ENCODE measurements at places on chromosomes 1 and 21.

GRCh38 chr1:198678301-198678836 is 39.5 kb downstream of the PTPRC start:
- no peak for DNase-seq

DNA sequence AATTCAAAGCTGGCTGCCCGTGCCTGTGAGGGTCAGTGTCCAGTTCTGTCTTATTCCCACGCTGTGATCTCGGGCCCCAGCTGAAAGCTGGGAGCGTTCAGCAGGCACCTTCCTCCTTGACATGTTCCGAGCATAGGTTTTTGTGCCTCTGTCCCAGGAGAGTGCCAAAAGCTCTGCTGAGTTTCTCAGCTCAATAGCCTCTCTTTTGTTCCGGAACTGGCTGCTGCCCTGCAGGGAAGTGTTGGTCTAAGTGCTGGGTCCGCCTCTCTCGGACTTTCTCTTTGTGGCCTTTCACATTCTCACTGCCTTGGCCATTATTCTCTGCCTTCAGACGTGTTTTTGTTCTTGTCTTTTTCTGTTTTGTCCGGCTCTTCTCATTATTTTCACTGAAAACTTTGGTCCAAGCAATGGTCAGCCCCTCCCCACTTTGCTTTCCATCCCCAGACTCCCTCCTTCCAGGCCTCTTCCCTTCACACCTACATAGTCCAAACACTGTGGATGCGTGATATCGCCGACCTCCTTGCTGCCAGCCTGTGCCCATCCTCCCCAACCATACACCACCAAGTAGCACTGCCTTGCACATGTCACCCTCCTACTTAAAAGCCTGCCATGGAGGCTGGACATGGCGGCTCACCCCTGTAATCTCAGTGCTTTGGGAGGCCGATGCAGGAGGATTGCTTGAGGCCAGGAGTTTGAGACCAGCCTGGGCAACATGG is 233.8 kb downstream of the RHOU start:
- no peak for DNase-seq

GRCh38 chr21:15272171-15272570 is 207.4 kb upstream of the NRIP1 start:
- DNase-seq, result no peak

- DNase-seq, result no peak
These were observed 43.9 kb upstream of the CNN3 start for GRCh38 chr1:94970783-94971182.

DNA sequence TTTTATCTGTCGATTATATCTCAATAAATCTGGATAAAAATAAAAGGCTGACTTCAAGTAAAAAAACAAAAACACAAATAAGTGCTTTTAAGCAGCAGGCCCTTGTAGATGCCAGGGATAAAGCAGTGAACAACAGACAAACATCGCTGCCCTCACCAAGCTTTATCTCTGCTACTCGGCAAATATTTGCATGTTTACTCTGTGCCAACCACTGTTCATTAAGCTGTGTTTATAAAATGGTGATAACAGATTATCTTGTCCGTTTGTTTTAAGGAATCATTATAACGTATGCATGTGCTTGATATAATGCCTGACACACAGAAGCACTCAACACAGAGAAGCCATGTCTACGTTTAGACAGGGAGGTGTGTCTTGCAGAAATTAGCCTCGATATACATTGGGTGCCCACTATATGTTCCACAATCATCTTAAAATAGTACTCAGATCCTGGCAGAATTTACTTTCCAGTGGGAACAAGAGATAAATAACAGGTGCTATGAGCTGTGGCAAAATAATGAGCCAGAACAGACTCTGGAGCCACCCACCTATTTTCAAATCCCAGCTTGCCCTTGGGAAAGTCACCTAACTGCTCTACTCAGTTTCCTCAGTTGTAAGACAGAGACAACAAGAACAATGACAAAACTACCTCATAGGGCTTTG is 47.2 kb downstream of the TRIT1 start:
- no peak for DNase-seq

GRCh38 chr1:58432851-58433668 is 113.5 kb downstream of the OMA1 start:
- DNase-seq, result no peak

DNA sequence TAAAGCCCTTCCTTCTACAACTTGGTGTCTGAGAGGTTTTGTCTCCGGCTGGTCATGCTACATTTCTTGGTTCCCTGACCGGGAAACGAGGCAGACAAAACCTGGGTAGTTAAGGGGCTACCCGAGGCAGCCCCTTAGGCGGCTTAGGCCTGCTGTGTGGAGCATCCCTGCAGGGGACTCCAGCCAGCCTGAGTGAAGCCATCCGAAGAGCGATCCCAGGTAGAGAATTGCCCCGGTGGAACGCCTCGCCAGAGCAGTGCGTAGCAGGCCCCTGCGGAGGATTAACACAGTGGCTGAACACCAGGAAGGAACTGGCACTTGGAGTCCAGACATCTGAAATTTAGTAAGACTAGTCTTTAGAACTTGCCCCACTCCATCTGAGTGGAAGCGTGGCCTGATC is 21.2 kb upstream of the MYOCOS start:
- no peak for DNase-seq

- DNase-seq, result no peak
These were observed 124.1 kb upstream of the AJAP1 start for GRCh38 chr1:4530166-4530785.

- no peak for DNase-seq
These were observed 34.5 kb downstream of the CACNA1S start for GRCh38 chr1:201077736-201078135.

- DNase-seq, result no peak
These were observed 561.6 kb downstream of the PLA2G4A start for GRCh38 chr1:187390215-187390818.

GRCh38 chr1:102821707-102822106 is 286.6 kb downstream of the COL11A1 start:
- no peak for DNase-seq

- no peak for DNase-seq
These were observed 43.5 kb downstream of the DPYD start for GRCh38 chr1:97877307-97877706.

GRCh38 chr1:26913754-26914619 is at the start of gene NR0B2:
Gene NR0B2, minus strand, starts transcription at chr1:26913975. Its CDS starts 35 bp downstream, at chr1:26913940.
- DNase-seq, result no peak

DNA sequence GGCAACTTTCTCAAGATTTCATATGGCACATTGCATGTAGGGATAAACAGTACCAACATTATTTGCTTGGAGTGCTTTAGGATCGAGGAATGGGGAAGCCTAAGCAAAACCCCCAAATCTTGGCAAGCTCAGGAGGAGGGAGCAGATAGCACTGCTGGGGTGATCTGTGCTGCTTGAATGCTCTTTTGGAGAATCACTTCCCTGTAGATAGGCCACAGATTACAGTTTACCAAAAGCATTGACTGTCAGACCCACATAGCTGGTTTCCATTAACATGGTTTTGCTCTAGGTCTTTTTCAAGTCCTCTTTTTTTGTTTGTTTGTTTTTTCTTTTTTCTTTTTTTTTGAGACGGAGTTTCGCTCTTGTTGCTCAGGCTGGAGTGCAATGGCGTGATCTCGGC is 36.8 kb downstream of the OR13G1 start:
- DNase-seq, result no peak

DNA sequence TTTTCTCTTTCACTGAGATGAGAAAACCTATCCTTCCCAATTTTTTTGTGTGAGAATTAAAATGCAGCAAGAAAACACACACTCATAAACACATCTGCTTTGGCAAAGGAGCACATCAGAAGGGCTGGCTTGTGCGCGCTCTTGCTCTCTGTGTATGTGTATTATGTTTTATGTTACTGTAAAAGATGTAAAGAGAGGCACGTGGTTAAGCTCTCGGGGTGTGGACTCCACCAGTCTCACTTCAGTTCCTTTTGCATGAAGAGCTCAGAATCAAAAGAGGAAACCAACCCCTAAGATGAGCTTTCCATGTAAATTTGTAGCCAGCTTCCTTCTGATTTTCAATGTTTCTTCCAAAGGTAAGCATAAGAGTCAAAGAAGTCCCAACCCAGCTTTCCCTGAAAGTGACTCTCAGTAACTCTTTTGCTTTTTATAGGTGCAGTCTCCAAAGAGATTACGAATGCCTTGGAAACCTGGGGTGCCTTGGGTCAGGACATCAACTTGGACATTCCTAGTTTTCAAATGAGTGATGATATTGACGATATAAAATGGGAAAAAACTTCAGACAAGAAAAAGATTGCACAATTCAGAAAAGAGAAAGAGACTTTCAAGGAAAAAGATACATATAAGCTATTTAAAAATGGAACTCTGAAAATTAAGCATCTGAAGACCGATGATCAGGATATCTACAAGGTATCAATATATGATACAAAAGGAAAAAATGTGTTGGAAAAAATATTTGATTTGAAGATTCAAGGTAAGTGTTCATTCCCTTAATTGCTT is at the start of gene CD2:
CD2 (plus strand) TSS at position 233 of the 780 bp plus-strand sequence; CDS start at position 296, 63 bp downstream.
- DNase-seq, result no peak

GRCh38 chr21:25464275-25464674 is 143.0 kb downstream of the MRPL39 start:
- no peak for DNase-seq

DNA sequence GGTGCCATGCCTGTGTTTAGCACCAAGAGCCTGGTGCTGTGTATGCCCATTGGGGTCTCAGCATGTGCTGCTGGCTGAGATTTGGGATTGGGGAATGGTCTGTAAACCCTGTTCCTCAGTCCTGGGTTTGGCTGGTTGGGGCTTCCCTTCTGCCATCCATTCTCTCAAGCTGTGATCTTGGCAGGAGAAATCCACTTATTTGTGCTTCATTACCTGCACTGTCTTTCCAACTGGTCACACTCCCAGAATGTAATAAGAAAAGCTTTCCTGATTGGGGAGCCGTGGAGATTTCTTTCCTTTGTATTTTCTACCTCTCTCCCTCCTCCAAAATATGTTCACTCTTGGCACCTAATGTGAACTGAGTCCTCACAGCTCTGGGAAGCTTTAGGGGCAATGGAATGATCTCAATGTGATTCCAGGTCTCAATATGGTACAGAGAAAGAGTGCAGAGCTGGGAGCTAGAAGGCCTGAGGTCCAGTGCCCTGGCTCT is 23.0 kb upstream of the KCNA10 start:
- no peak for DNase-seq

DNA sequence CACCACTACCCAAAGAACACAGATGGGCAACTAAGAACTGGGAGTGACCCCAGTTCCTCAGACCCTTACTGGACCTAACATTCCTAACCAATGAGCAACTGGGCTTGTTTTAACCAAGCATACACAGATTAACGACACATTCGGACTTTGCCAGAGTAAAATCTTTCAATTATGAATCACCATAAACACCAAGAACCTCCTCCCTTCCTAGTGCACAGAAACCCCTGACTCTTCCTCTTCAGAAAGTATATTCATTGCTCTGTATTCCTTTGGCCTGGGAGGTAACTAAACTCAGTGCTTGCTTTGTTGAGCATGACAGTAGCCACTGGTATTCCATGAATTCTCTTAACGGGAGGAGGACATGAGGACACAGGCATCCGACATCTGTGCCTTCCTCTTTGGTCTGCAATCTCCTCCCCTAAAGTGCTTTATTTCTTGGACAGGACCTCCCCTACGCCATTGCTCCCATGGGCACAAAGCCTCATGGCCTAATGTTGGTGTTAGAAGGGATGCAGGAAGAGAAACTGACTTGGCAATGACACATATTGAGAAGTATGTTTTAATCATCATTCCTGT is 42.7 kb downstream of the SEC16B start:
- DNase-seq, result no peak

DNA sequence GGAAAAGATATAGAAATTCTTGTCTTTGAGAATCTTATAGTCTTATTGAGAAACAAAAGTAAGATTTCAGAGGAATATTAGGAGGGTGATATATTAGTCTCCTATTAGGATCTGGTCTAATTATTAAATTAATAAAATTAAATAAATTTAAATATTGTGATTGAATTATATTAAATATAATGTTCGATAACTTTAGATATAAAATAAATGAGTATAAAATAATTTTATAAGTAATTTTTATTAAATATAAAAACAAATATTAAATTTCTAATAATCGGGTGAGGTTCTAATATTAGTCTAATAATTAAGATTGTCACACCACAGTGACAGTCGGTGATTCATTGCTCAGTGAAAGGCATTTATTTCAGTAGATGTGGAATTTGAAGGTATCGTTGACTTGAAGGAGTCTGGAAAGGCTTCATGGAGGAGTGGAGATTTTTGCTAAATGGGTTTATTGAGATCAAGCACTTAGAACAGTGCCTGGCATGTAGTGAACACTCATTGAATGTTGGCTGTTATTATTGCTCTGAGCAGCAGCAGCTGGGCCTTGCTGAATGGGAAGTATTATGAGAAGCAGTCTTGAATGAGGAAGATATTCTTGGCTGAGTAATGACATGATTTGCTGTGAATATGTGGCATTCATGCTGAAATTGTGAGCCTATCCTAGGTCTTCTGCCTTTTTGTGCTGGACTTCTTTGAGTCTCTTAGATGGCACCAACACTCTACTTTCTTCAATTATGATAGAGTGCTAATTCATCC is 74.6 kb downstream of the USP25 start:
- DNase-seq, result no peak

DNA sequence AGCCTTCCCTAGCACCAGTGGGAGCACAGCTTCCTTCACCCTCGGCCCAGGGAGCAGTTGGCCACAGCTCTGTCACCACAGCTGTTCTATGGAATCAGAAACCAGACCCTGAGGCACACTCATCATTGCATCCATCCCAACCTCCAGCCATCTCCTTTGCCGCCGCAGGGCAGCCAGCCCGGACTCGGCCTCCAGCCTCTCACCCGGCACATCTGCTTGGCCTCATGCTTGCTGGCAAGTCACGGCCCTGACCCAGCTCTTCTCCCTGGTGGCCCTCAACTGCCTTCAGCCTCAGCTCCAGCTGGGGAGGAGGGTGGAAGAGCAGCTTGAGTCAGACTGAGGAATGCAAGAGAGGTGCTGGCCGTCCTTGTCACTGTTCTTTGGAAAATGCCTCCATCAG is 59.8 kb downstream of the TOR1AIP2 start:
- no peak for DNase-seq

DNA sequence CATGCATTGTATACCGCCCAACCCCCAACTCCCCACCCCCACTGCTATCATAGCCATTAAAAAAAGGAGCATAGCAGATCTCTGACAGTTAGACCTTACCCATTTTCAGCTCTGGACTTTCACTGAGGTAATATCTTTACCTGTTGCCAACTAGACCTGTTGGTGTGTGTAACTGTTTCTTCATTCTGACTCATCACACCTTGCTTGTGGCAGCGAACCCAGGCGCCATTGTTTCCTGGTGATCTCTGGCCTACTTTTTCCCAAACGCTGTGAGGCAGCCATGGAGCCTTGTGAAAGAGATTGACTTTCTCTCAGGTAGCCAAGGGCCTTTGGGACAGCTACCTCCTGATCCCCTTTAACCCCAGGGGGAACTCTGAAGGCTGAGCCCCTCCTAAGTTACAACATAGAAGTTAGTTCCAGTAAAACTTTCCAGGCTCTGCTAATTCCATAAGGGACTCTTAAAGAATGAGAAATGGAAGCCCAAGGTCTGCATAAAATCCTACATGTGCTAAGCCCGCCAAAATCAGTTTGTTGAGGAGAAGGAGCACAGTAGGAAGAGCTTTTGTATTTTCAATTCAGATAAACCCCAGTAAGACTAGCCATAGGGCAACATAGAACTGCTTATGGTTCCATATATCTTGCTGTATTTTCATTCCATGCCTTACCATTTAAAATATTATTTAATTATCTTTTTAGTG is 196.1 kb upstream of the CAMK1G start:
- DNase-seq, result no peak

GRCh38 chr1:22174446-22175220 is 31.7 kb upstream of the WNT4 start:
- no peak for DNase-seq

Data from SIG-M5 (cell line).